Stimulated activated CD8-positive, alpha-beta memory T cell treated with anti-CD3 and anti-CD28 coated beads, Interleukin-2, amount 100 ng/mL, for 48 hours (primary cell): ENCODE measurements at places on chromosomes 12 and 14.

DNA sequence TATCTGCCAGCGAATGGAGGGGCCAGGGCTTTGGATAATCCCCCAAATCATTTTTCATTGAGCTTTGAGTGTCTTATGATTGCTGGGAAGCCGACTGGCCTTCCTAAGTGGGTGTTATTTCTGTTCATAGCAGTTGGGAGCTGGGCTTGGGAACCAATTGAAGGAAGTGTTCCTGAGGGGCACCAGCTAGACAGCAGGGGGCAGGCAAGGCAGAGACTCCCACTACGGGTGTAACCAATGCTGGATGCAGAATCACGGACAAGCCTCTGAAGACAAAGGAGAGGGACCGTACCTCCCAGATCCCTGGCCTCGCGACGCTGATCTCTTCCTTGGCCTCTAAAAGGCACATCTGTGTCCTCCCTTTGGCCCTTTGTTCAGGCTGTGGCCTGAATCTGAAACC is 149.0 kb upstream of the PRMT8 start:
- no peak for DNase-seq

DNA sequence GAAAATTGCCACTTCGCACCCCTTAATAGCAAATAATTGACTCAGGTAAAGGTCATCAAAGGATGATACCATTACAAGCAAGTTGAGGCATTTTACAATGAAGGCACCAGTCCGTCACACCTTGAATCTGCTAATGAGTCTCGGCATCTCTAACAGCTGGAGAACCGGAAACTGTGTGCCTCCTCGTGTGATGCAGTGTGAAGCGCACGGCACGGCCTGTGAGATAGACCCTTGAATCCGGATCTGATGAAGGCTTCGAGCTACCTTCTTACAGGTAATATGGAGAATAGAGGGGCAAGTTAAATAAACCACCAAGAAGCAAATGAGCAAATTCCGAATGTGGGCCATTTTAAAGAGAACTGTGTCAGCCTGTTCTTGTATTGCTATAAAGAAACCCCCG is 19.8 kb upstream of the TUBA1A start:
- no peak for DNase-seq

DNA sequence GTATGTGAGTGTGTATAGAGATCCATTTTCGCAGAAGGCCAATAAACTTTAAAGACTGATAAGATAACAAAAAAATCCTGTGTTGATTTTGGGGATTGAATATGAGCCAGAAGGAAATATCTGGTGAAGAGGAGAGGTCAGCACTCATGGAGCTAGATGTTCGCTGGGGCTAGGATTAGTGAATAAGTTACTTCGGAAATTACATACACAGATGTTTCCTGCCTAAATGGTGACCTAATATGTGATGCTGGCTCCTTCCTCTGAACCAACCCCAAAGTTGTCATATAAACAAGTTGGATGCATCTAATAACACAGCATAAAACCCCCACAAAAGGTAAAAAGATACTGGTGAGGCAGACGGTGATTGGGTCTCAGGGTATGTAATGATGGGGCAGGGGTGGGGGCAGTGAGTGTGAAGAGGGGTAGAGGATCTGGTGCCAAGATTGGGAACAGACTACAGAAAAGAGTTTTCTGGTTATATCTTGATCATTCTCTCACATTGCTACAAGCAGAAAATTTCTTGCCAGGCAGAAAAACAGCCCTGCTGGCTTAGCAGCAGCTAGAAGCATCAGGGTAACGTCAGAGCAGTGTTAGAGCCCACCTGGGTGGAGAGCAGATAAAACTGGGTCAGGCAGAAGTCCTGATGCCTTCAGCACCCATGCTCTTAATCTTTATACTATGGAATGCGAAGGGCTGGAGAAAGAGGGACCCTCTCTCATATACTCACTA is 140.4 kb upstream of the GZMB start:
- no peak for DNase-seq

DNA sequence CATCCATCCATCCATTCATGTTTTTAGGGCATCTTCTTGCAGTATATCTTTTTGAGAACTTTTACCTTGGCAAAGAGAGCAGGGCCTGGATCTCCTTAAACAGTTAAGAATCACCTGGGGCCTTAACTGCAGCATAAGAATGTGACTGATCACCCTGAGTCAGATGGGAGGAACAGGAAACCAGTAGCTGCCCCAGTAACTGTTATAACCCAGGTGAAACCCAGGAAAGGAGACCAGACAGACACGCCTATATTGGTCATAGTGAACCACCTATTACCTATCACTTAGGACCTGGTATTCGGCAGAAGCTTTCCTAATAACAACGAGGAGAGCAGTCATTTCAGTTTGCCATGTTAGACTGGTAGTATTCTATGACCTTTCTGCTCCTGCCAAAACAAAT is 43.4 kb upstream of the NR2C1 start:
- no peak for DNase-seq

- DNase-seq, result no peak
These were observed 1.8 kb downstream of the ALX1 start for GRCh38 chr12:85281636-85282312.

DNA sequence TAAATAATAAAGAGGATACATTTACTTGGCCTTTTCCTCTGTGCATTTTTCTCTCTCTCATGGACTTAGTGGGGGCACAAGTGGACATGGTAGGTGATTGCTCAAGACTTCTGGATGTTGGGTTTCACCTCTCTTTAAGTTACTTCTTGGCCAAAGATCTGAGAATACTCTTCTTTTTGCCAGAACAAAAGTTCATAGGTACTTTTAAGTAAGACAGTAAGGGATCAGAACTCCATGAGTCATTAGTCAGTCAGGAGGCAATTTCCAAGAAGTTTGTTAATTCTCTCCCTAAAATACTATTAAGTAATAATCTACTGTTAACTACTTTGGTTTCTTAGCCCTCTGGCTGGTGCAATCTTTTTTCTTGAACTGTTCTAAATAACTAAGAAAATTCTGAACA is 84.2 kb downstream of the GRIP1 start:
- no peak for DNase-seq

- peak; percentile 86 for DNase-seq
These were observed at the start of gene FKBP3 for GRCh38 chr14:45134051-45134958. TSS of gene FKBP3 (minus strand) at chr14:45134481. CDS start at chr14:45134456, 25 bp downstream.

DNA sequence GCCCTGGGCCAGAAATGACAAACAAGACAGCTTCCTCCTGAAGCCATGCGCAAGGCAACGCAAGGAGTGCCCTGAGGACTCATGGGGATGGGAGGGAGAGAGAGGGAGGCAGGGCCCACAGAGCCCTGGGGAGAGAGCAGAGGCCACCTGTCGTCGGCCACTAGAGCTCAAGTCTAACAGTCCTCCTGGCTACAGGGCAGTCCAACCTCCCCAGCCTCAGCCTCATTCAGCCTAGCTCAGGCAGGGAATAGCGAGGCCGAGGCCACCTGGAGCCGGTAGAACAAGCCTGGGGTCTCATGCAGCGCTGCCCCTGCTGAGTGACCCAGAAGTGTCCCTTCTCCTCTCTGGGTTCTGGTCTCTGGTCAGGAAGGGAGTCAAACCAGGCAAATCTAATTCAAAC is 69.5 kb downstream of the BCL11B start:
- no peak for DNase-seq

DNA sequence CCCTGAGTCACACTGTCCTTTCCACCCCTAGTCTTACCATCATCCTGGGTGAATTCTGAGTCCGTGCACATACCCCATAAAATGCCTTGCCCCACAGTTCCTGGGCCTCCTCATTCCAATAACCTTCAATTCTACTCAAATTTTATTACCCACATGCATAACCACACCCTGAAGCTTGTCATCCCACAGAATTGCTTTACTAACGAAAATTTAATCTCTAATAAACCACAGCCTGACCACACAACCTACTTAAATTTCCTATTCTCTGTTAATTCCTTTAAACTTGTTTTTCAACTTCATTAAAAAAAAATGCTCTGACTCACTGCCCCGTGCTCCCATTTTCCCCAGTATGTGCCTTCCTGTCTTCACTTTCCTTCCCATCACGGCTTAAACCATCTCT is 205.9 kb downstream of the PHLDA1 start:
- DNase-seq, result no peak

DNA sequence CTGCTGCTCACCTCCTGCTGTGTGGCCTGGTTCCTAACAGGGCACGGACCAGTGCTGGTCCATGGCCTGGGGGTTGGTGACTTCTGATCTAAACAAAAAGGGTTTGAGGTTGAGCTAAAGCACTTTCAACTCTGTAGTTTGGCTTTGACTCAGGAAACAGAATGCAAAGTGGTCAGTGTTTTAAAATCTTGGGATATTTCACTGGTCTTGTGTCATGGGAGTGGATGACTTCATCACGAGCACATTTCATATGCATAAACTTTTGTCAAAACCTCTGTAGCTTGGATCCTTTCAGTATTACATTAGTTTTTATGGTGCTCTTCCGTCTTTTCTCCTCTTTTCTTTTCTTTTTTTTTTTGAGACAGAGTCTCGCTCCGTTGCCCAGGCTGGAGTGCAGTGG is 25.6 kb downstream of the FAM161B start:
- no peak for DNase-seq

GRCh38 chr14:64720131-64720576 is 15.9 kb downstream of the PLEKHG3 start:
- DNase-seq, result no peak

GRCh38 chr12:53011889-53012288 is 5.6 kb downstream of the EIF4B start:
- no peak for DNase-seq

DNA sequence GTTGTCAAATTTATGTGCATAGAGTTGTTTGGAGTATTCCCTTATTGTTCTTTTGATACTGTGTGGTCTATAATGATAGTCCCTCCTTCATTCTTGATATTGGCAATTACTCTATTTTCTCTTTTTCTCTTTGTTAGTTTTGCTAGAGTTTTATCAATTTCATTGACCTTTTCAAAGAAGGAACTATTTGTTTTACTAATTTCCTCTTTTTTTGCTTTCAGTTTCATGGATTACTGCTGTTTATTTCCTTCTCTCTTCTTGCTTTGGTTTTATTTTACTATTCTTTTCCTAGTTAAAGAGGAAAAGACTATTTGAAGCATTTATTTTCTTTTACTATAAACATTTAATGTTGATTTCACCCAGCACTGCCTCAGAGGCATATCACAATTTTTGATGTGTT is 250.9 kb upstream of the PELI2 start:
- no peak for DNase-seq

- DNase-seq, result no peak
These were observed 36.8 kb downstream of the SARNP start for GRCh38 chr12:55780685-55781084.

- no peak for DNase-seq
These were observed 4.2 kb downstream of the LPAR5 start for GRCh38 chr12:6631549-6631961.

- DNase-seq, result no peak
These were observed 2.8 kb downstream of the VPS29 start for GRCh38 chr12:110498984-110499706.

DNA sequence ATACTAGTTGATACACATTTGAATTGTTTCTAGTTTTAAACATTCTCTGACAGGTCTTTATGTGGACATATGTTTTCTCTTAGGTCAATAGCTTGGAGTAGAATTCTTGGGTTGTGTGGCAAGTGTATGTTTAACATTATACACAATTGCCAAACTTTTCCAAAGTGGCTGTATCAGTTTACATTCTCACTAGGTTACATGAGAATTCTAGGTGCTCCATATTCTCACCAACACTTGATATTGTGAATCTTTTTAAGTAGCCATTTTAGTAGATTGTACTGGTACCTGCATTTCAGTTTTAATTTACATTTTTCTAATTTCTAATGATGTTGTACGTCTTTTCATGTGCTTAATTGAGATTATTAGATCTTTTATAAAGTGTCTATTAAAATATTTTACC is 28.6 kb downstream of the CCDC91 start:
- no peak for DNase-seq

GRCh38 chr12:13373131-13373530 is 176.6 kb downstream of the EMP1 start:
- DNase-seq, result no peak

- no peak for DNase-seq
These were observed 11.4 kb upstream of the NOPCHAP1 start for GRCh38 chr12:104974626-104975290.

GRCh38 chr14:57519043-57519442 is 25.4 kb upstream of the CCDC198 start:
- no peak for DNase-seq

DNA sequence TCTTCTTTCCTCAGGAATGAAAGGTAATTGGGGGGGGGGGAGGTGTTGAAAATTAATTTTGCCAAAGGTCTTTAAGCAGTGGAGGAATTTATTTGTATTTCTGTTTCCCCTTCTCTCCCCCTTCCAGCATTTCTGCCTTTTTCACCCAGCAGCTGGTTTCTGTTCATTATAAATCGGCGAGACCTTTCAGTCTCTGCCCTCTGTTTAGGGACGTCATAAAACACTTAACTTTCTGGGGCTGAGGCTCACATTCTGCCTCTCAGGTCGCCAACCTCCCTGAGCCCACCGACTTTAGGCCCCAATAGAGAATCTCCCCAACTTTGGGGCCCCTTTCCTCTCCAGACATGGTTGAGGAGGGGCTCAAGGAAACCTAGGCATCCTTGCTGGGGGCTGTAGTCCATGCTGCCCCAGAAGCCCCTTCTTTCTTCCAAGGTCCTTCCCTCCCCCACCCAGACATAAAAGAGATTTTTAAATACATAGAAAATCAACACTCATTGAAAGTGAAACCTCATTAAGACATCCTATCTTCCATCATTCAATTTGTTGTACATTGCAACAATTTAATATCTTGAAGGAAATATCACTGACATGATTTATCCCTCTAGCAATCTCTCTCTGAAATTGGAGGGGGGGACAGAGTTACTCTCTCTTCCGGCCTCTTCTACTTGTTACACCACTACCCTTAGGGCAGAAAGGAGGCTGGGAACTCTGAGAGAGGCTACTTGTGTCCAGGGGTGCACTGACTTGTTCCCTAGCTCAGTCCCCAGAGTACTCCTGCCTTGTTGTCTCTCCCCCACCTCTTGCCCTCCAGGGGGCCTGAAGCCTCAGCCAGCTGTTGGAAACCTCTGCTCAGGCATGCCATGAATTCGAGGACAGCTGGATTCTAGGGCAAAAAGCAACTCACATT is 2.5 kb upstream of the HOXC6 start:
- DNase-seq, result no peak

GRCh38 chr12:127308148-127308547 is 958.8 kb upstream of the TMEM132C start:
- no peak for DNase-seq

- DNase-seq, result no peak
These were observed 1.3 kb upstream of the TMEM233 start for GRCh38 chr12:119592232-119592631.

- DNase-seq, result no peak
These were observed 15.4 kb upstream of the UBC start for GRCh38 chr12:124929649-124930419.

- no peak for DNase-seq
These were observed 139.0 kb downstream of the BCL11B start for GRCh38 chr14:99132821-99133635.

- no peak for DNase-seq
These were observed 19.6 kb downstream of the SOX5 start for GRCh38 chr12:23929906-23930305.

- no peak for DNase-seq
These were observed 59.4 kb downstream of the GARIN6 start for GRCh38 chr12:99706736-99707473.
